Common myeloid progenitor, CD34-positive (primary cell): ENCODE measurements at places on chromosomes 3 and 15.

GRCh38 chr3:38163841-38164642 is 1.3 kb upstream of the OXSR1 start:
- no peak for DNase-seq

DNA sequence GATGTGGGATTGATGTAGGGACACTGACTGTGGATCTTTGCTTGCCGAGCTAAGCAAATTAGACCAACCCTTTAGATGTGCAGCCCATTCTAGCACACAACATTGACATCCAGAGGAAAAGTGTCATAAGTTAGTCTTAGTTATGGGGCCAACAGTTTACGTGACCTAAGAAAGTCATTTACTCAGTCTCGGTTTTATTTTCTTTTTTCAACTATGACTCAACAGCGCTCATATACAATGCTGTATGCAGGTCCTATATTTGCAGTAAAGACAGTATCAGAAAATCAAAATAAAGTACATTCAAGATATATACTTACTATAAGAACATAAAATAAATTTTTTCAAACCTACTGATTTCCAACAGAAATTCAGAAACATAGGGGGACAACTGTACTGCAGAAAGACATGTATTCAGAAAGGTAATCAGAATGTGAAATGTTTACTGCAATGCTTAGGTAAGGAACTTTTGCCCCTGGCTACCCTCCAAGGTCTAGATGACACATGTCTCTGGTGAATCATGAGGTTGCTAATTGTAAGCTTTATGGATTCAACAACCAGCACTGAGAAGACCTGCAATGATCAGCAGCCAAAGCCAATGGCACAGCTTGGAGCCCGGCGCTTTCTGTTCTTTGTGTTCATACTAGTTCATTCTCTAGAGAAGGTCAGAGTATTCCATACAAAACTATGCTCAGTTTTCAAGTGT is 317.5 kb upstream of the CNTN6 start:
- DNase-seq = no peak

GRCh38 chr3:141071681-141072260 is 20.6 kb downstream of the SPSB4 start:
- DNase-seq = no peak

DNA sequence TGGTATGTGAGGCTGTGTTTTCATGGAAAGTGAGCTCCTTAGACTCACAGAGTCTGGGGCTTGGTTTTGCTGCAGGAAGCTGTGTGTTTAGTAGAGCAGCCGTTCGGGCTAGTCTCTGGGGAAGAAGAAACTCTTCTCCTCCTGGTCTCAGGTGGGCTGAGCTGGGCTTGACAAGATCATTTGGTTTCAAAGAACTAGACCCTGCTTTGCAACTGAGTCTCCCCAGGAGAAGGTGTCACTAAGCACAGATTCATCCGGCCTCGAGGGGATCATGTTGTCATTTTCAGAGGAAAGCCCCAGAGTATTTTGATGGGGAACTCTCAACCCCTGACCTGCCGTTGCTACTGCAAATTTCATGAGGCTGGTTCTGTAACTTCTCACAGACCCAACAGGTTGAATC is 188.5 kb downstream of the FAM43A start:
- DNase-seq = no peak

DNA sequence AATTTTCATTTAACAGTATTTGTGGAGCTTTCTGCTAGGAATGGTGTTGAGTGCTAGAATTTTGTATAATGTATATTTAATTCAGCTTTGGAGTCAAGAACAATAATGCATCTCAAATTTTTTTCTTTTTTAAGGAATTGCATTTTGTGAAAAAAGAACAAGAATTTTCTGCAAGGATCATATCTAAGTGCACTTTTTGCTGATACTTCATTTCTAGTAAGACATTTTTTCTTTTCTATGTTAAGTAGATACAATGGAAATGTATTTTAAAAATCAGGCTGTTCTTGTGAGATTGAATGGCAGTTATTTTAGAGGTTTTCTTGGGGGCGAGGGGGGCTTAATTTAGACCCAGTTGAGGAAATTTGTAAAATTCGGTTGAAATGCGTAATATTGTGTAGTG is 32.5 kb downstream of the MEF2A start:
- no peak for DNase-seq

- no peak for DNase-seq
Observed at GRCh38 chr3:62615258-62615849, 242.0 kb upstream of the FEZF2 start.

DNA sequence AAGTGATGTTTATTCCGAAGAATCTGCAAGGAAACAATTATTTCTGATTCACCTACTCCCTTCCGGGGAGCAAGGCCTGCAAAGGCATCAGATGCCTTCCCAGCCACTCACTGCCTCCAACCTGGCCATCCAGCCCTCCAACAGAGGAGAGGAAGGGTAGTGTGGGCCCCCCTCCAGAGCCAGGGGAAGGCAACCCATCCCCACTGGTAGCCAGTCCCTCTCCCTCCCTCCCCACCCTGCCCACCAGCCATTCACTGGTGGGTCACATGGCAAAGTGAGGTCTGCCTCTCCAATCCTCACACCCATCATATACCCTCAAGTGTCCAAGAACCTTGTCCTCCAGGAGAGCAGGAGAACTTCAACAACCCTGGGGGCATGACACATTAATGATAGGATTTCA is 2.4 kb upstream of the VIPR1 start:
- no peak for DNase-seq

GRCh38 chr15:37518436-37518835 is 416.0 kb upstream of the TMCO5A start:
- DNase-seq = no peak

DNA sequence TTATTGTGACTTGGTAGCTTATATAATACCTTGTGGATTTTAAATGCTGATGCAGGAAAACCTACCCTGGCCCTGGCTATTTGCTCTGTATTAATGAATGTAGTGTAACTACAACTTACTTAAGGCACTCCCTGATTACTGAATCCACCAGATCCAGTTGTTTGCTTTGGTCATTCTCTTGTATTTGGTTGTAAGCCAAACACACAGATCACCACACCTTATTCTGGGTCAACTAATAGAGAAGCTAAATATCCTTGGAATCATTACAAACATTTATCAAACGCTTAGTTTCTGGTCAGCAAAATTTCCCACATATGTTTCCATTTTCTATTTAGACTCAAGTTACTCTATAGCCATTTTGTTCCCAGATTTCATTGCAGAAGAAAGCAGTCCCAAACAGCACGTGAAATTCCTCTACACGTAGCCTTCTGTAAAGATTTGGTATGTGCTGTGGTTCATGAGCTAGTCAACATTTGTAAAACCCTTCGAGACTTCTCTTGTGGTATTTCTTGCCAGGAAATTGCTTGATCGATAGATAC is 322.6 kb downstream of the MEX3B start:
- no peak for DNase-seq

GRCh38 chr15:100330629-100331215 is 11.1 kb downstream of the ADAMTS17 start:
- DNase-seq = peak; percentile 46

DNA sequence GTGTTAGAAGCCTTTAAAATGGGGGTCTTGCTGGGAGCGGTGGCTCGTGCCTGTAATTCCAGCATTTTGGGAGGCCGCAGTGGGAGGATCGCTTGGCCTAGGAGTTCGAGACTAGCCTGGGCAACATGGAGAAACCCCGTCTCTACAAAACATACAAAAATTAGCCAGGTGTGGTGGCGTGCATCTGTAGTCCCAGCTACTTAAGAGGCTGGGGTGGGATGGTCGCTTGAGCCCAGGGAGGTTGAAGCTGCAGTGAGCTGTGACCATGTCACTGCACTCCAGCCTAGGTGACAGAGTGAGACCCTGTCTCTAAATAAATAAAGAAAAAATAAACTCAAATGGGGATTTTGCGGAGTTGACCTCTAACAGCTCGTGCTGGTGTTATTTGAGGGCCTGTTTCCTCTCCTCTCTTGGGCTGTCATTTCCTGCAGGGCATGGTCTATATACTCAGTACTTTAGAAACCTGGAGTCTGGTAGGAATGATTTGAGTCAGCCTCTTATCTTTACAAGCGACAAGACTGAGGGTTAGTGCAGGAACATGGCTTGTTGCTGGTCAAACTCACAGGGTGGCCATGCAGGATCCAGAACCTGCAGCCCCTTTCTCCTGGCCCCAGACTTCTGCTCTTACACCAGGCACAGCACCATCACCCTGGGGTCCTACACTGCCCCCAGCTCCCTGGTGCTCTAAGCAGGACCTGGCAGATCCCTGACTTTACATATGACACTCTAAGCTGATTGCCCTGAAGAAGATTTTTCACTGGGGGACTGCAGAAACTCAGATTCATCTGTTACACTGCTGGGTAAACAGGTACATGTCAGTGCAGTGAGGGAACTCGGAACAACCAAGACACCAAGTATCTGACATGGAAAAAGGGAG is 15.1 kb downstream of the EHD4 start:
- no peak for DNase-seq

DNA sequence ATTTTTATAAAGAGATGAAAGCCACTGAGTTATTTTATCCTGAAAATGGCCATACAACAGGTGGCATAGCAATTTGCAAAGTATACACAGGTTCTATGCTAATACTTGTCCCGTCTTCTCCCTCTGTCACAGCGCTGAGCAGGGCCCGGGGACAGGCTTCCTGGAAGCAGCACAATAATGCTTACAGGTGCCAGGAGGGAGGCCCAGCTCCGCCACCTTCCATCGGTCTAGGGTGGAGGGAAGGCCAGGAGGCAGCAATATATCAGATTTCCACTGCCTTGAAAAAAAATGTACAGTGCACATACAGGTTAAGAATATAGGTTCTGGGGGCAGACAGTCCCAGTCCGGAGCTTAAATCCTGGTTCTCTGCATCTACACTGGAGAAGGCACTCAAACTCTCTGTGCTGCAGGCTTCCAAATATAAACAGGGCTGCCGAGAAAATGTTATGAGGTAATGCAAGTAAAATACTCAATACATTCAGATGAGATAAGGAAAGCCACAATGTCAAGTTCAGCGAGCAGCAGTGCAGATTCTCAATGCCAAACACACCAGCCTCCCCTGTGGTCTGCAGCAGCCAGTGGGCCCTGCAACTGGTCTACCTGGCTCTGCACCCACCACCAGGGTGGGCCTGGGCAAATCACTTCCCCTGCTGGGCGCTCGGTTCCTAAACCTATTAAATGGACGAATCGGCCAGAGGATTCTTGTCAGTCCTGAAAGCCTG is 189.6 kb downstream of the XXYLT1 start:
- peak; percentile 62 for DNase-seq

- DNase-seq = no peak
Observed at GRCh38 chr15:77048135-77048876, 22.6 kb downstream of the TSPAN3 start.

GRCh38 chr3:112132554-112132953 is 494 bp downstream of the GCSAM start:
- no peak for DNase-seq

GRCh38 chr15:27342991-27343390 is 372.0 kb downstream of the GABRG3 start:
- DNase-seq = no peak

DNA sequence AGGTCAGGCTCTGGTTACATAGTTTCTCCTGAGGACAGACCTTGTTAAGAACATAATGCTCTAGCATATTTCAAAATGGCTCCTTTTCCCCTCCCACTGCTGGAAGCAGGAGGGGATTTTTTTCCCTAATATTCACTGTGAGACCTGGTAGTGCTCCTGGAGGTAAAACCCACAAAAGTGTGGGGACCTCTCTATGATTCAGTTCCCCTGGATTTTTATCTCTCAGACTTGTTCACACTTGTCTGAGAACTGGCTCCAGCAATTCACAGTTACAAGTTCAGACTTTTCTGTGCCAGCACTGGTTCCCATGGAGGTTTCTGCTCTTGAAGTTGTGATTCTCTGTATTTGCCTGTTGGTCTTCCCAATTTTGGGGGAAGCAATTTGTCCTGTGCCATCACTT is 36.3 kb upstream of the PCOLCE2 start:
- DNase-seq = no peak

DNA sequence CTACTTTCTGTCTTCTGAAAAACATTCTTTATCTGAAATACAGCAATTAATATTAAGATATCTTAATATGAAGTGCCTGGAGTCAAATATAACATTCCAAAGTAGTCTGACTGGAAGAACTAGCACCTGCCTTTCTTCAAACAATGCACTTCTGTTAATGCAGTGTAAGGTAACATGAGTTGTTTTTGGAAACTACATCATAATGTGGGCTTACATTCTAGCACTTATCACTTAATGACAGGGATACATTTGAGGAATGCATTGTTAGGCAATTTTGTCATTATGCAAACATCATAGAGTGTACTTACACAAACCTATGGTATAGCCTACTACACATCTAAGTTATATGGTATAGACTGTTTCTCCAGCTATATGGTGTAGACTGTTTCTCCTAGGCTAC is 49.2 kb downstream of the SLC15A2 start:
- DNase-seq = no peak

GRCh38 chr3:67450153-67450552 is 204.3 kb downstream of the SUCLG2 start:
- DNase-seq = no peak

DNA sequence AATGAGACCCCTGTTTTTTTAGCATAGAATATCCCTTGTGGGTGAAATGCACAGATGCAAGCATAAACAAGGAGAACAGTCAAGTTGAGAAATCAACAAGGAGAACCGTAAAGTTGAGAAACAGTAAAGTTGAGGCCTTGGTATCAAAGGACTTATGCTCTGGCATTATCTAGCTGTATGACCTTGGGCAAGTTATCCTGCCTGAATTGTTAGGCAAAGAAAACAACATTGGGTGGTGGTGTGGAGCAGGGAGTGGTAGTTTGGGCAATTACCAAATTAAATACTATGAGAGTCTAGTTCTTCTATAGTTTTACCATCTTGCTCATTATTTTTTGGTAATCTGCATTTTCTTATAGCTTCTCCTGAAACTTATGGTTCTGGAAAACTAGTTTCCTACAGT is 573.4 kb upstream of the ARPP21 start:
- DNase-seq = no peak

DNA sequence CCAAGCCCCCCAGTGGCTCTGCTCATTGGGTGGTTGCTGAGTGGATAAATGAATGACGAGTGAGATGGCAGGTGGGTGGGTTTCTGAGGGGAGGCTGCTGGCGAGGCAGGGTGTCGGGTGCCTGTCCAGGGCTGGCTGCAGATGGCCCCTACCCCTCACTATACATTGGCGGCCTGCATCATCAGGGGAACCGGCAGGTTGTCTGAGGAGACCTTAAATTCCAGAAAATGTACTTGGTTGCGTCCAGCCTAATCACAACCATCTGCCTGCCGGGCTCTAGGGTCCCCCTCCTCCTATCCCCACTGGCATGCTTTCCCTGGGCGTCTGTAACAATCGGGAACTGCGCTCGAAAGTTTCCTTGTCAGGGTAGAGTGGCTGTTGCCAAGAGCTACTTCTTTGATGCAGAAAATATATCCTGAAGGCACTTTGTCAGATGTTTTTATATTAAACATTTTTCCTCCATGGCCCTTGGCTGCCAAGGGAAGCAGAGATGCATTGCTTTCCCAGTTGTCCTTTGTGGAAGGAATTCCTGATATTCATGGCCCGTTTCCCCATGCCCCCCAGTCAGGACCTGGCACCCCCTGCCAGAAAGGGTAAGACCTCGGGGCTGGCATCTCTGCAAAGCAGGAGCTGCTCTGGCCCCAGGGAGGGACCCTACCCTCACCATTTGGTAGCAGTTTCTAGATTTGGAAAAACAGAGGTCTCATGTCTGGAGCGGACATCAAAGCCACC is 22.9 kb downstream of the SMAD6 start:
- no peak for DNase-seq

GRCh38 chr3:132317229-132317948 is at the start of gene ACP3:
TSS of gene ACP3 (plus strand) at chr3:132317407. CDS start at chr3:132317457, 50 bp downstream.
- peak; percentile 85 for DNase-seq

GRCh38 chr3:4376499-4376898 is 73.3 kb downstream of the SETMAR start:
- DNase-seq = no peak

- DNase-seq = no peak
Observed at GRCh38 chr3:35528728-35529127, 110.6 kb upstream of the ARPP21 start.

GRCh38 chr3:158631981-158632380 is 12.3 kb upstream of the GFM1 start:
- no peak for DNase-seq
